Panc1 (cell line): ENCODE measurements at places on chromosomes 11 and 22. TPM values are rescaled to one million over a fixed set of nuclear protein-coding genes. Genes with fewer than 3 reads are reported as not detected.

- no peak for DNase-seq
Measured at GRCh38 chr11:96357794-96358193, 14.8 kb upstream of the MAML2 start.

GRCh38 chr11:107821199-107821927, 37.2 kb downstream of the SLC35F2 start:
- DNase-seq, result no peak

DNA sequence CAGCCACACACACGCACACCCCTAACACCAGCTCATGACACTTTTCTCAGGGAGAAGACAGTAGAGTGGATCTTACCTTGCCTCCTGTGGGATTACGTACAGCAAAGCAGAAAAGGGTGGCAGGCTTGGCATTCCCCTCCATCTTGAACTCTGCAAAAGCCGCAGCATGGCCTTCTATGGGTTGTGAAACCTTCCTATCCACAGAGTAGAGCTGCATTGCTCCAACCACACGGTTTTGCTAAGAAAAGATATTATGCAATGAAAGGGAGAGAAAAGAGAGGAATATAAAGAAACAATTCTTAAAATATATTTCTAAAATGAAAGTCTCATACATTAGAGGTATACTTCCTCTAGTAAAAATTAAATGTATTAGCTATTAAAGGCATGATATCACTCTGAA, 48.8 kb downstream of the CLTCL1 start:
- no peak for DNase-seq

DNA sequence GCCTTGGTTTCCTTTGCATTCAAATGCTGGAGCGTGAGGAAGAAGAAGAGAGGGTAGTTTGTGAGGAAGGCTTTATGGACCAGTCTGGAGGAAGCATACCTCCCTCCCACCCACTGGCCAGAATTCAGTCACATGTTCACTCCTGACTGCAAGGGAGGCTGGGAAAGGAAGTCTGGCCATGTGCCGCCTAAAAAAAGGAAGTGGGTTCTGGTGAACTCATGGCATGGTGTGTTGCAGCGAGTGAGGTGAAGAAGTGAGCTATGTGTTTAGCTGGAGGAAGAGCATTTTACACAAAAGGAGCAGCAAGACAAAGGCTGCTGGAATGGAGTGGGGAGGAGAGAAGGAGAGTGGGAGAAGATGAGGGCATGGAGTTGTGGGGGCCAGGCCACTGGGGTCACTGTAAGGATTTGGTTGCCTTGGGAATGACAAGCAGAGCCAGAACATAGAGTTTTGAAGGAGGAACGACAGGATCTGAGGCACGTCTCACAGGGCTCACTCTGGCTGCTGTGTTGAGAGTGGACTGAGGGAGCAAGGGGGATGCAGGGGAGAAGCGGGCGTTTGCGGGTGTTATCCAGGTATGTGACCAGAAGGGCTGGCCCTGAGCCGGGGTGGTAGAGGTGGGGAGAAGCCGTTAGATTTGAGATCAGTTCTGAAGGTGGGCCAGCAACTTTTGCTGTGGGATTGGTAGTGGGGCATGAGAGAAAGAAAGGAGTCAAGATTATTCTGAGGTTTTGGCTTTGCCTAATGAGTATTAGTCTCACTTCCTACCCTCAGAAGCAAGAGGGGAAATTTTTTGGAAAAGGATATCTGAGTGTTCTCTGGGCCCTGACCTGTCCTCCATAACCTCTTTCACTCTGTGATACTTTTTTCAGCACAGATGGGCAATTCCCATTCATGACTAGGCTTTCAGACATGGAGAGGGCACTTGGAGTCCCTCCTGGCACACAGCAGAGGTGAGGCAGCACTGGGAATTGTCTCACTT, 26.4 kb downstream of the BMAL1 start:
- no peak for DNase-seq

DNA sequence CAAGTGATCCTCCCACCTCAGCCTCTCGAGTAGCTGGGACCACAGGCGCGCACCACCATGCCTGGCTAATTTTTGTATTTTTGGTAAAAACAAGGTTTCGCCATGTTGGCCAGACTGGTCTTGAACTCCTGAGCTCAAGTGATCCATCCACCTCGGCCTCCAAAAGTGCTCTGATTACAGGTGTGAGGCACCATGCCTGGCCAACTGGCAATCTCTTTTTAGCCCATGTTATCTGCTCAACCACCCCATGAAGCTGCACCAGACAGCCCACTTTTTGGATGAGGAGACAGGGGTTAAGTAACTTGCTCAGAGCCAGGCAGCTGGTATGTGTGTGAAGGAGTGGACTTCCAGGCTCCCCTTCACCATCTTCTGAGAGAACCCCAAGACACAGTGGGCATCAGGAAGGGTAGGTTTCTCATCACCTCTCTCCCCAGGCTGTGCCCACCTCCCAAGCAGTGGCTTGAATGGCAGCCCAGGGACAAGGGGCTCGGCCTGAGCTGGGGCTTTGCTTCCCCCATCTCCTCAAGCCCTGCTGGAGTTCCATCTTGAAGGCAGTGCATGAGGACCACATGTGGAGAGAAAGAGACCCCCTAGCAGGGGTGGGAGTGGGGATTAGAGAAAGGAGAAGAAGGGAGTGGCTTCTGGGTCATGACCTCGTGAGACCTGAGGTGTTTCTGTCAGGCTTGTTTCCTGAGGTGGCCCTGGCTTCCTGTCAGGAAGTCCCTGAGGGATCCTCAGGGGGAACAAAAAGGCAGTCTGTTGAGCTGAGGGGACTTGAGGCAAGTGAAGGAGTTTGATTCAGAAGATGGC, 87.5 kb upstream of the PARVA start:
- DNase-seq, result no peak

GRCh38 chr11:108117746-108118371, 3.5 kb upstream of the ACAT1 start:
- no peak for DNase-seq

DNA sequence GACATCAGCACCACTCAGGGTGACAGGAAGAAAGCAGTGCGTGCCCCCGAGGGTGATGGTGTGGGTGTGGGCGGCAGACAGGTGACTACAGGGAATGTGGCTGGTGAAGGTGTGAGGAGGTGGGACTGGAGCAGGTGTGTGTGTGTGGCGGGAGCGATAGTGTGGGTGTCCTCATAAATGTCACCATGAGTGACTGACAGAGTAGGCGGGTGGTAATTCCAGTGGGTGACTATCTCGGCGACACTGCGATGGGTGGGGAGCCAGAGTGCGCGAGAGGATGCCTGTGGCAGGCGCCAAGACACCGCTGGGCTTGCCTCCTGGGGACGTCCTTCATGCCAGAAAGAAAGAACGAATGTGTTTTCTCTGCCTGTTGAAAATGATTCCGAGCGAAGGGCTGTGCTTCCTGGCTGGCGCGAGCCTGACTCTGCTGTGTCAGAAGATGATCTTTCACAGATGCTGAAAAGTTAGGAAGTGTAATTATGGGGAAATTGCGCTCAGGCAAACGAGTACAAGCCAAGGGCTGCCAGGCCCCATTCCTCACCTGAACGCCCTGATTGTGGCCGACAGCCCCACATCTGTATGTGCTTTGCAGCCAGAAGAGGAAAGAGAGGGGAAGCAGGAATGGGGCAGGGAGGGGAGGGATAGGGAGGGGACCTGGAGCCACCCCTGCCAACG, 98.8 kb upstream of the CD82 start:
- no peak for DNase-seq

- no peak for DNase-seq
Measured at GRCh38 chr11:15119826-15120225, 5.1 kb downstream of the INSC start.

- DNase-seq, result no peak
Measured at GRCh38 chr11:44533921-44534711, 31.3 kb upstream of the CD82 start.

DNA sequence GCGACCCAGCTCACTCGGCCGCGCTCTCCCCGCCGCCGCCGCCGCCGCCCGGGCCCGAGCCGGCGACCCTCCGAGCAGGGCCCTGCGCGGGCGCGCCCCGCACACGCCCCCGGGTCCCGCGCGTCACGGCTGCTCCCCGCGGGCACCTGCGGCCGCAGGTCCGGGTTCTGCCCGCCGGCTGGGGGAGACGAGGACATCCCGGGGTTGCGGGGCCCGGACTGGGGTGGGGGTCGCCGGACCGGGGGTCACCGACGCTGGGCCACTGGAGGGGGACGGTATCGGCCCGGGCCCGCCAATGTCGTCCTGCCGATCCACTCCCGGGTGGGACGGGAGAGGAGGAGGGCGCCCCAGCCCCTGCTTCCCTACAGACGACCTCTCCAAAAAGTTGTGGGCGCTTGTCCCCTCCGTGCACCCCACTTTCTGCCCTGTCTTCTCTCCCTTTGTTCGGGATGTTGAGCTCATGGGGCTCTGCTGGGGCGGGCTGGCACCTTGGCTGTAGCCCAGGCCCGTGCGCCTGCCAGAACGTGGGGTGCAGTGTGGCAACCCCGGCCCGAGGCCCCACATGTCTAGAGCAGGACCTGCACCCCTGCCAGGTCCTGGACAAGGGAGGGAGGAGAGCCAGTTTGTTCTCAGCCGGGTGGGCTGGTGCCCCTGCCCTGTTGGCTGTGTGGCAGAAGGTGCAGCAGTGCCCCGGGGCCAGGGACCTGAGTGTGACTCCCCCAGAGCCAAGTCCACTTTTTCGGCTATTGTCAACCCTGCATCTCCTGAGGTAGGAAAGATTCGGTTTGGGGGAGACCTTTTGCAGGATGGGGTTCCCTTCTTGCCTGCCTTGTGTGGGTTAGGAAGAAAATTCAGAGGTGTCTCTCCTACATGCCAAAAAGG, 40.2 kb upstream of the CELSR1 start:
- DNase-seq, result no peak

- DNase-seq, result no peak
Measured at GRCh38 chr11:12671370-12671769, 2.9 kb upstream of the TEAD1 start.

- no peak for DNase-seq
Measured at GRCh38 chr11:17179970-17180369, 27.8 kb downstream of the PIK3C2A start.

- DNase-seq, result no peak
Measured at GRCh38 chr11:131841028-131841427, 470.6 kb downstream of the NTM start.

DNA sequence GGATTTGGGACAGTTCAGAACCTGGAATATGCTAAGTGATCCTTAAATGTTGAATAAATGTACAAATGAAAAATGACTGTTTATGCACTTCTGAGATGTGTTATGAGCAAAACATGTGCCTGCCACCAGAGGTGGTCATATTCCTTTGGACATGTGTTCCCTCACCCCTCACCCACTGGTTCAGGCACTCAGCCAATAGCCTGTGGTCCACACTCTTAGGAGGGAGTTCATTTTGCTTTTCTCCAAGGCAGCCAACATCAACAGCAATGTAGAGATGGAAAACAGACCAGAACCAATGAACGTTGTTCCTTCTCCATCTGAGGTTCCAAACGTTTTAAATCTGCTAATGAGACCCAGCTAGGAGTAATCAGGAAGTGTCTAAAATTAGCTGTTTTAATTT, 44.0 kb downstream of the RPUSD4 start:
- no peak for DNase-seq

GRCh38 chr11:65150509-65151299, 16.4 kb upstream of the SYVN1 start:
- DNase-seq, result peak; percentile 64

DNA sequence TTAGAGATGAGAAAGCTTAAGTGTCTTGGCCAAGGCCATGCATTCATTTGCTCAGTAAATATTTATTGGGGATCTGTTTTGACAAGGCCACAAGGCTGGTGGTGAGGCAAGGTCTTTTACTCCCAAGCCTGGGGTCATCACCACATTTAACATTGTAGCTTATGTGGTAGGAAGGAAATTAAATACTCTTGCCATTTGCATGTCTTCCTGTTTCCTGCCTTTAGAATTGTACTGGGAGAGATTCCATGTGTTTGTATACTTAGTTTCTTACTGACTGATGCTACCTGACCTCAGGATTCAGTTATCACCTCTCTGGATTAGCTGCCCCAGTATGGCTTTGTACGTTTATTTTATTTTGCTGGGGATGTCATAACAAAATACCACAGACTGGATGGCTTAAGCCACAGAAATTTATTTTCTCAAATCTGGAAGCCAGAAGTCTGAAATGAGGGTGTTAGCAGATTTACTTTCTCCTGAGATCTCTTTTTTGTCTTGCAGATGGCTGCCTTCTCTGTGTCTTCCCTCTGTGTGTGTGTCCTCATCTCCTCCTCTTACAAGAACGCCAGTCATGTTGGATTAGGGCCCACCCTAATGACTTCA, 44.8 kb downstream of the SPECC1L start:
- no peak for DNase-seq

- no peak for DNase-seq
Measured at GRCh38 chr11:36427079-36427478, 83.0 kb downstream of the TRAF6 start.

DNA sequence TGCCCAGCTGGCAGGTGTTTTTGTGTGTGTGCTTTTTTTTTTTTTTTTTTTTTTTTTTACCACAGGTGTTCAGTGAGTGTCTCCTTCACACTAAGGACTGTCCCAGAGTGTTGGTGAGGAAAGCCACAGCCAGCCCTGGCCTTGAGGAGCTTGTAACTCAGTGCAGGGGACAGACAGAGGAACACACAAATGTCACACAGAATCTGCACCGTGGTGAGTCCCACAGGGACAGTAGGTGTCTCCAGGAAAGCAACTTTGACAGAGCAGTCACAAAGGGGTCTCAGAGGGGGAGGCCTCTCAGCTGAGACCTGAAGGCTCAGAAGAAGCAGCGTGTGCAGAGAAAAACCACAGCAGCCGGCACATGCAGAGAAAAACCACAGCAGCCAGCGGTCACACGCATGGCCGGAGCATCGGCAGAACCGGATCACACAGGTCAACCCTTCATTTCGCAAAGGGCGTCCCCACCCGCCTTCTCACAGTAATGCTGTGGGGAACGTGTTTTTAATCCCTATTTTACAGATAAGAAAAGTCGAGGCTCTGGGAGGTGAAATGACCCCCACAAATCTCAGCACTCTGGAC, 101.7 kb upstream of the PRR5 start:
- DNase-seq, result no peak

C11orf86 gene
- 0.28 TPM for total RNA-seq

FGF3 gene
- total RNA-seq, result not detected

OR2AT4 gene
- total RNA-seq, result not detected

C11orf68 gene
- total RNA-seq, result 84.7 TPM

C1QTNF5 gene
- total RNA-seq, result not detected

C1QTNF4 gene
- not detected for total RNA-seq

APOL4 gene
- not detected for total RNA-seq

CASP5 gene
- not detected for total RNA-seq

PTGDR2 gene
- not detected for total RNA-seq

HTR3B gene
- total RNA-seq, result not detected

FOLR1 gene
- not detected for total RNA-seq

POU2AF3 gene
- total RNA-seq, result 0.64 TPM

HIRA gene
- total RNA-seq, result 23.8 TPM

NEAT1 gene
- total RNA-seq, result 731 TPM

PAAF1 gene
- total RNA-seq, result 22.1 TPM
